ENCODE measurements at places on chromosomes 2 and 18.

DNA sequence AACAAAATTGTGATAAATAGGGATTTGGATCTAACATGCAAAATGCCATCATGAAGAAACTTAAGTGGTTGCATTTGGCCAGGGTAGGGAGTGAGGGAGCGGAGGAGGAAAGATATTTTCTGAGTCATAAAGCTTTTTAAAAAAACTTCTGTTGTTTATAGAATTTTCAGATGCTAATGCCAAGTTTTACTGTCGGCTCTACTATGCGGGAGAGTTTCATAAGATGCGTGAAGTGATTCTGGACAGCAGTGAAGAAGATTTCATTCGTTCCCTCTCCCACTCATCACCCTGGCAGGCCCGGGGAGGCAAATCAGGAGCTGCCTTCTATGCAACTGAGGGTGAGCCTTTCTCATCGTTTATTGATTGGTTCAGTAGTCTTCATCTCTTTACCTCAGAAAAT, 56.0 kb upstream of the PTH2R start:
- no peak for DNase-seq

DNA sequence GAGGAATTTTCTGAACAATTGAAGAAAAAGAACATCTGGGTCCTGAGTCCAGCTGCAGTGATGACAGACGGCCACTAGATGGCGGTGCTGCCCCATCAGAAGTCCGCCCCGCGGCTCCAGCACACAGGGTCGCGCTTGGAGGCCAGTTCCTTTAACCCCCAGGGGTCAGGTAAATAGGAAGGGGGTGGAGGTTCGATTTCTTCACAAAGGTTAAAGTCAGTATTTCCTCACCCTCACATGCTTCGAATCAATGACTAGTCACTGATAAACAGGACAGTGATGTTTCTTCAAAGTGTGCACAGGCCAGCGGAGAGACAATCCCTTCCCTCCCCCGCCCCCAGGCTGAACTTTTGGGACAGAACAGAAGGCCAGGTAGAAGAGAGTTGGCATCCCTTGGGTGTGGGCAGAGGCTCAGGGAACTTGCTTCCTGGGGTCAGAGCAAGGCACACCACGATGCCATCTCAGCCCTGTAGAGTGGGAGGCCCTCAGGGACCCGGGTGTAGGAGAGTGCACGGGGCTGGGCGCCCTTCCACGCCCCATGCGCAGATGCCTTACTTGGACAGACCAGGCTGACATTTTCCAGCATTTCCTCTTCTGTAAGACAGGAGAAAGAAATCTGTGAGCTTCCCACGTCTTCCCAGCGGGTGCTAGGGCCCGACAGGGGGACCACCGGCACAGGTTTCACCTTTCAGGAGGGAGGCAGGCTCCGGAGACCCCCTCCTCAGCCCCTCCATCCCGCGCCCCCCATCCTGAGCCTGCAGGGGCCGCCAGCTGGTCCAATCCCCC, 722 bp downstream of the APOB start:
- DNase-seq: peak; percentile 53

- DNase-seq: no peak
Observed at GRCh38 chr2:160207804-160208654, 8.0 kb upstream of the ITGB6 start.

DNA sequence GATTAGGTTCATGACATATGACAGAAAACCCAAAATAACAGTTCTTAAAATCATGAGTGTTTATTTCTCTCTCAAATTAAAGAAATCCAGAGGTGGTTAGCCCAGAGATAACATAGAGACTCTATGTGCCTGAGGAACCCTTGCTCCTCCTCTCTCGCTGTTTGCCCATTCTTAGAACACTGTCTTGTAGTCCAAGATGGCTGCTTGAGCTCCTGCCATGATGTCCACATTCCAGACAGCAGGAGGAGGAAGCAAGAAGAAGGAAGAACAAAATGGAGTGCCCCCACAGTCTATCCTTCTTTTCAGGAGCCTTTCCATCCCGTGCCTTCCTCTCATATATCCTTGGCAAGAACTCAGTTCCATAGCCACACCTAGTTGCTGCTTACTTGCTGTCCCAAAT, 13.9 kb upstream of the ST8SIA5 start:
- DNase-seq: no peak

DNA sequence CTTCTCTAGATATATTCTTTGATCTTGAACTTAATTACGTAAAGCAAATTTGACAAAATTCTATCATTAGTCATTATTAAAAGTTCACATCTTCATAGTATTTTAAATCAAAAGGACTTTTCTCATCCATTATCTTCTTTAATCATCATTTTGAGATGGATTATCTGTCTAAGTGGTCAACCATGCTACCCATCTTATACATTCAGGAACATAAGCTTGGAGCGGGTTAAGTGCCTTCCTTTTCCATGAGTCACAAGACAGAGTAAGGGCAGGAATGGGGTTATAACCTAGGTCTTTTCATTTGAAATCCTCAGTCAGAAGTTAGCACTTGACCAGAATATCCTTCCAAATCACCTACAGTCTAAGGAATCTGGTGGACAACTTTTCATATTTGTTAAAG, 297.1 kb downstream of the TCF4 start:
- DNase-seq: no peak

DNA sequence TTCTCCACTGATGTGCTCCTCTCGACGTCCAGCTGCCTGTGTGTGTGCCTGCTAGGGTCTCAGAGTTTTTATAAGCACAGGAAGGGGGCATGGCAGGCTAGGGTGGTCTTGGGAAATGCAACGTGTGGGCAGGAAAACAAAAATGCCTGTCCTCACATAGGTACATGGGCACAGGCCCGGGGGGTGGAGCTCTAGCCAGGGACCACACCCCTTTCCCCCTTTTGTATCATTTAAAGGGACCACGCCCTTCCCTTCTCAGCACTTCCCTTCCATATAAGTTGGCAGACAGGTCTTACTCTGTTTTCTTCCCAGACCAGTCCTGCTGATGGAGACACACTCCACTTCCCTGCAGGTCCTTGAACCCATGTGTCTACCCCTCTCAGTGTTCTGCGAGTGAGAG, 645.0 kb downstream of the CBLN2 start:
- DNase-seq: no peak

GRCh38 chr2:178043266-178043665, 29.3 kb downstream of the PDE11A start:
- peak; percentile 68 for DNase-seq

- peak; percentile 63 for DNase-seq
Observed at GRCh38 chr2:235238537-235238936, 255.3 kb upstream of the AGAP1 start.

DNA sequence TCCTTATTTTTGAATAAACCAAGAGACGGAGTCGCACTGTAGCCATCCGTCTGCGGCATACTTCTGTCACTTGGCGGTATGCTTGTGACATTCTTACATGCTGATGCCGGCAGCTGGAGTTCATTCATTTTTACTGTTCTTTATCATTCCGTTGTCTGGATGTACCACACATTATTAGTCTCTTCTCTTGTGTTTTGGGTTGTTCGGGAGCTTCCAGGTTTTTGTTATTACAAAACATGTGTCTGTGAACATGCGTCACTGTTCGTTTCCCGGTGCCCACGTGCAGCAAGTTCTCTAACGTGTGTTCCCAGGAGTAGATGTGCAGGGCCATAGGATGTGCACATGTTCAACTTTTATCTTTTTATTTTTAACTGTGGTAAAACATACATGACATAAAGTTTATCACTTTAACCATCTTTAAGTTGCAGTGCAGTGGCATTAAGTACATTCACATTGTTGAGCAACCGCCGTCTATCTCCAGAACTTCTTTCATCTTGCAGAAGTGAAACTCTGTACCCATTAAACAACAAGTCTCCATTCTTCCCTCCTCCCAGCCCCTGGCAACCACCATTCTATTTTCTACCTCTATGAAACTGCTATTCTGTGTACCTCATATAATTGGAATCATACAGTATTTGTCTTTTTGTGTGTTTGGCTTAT, 40.1 kb downstream of the MTCL1 start:
- no peak for DNase-seq

DNA sequence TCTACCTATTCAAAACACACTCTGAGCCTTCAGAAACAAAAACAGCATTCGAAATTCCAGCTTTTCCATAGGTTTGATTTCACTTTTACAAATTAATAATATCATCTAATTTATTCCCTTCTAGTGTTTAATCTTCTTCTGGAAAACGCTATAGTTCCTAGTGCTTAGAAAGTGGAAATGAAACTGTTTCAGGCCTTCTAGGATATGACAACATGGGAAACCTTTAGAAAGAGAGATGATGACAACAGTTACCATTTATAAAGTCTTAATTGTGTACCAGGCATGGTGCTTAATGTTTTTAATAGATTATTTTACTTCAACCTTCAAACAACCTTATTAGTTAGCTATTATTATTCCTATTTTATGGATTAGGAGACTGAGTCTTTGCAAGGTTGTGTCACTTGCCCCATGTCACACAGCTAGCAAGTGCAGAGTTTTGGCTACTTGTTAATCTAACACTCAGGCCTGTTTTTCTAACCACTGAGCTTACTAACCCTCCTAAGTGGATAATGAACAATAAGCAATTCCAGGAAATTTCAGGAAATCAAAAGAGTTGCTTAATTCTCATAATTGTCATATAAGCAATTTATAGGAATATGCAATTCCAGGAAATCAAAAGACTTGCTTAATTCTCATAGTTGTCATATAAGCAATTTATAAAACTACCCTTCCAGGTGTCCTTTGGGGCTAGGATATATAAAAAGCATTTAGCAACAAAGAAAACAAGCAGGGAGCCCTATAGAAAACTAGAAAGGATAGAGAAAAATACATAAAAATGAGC, 206.0 kb downstream of the ZNF521 start:
- no peak for DNase-seq

DNA sequence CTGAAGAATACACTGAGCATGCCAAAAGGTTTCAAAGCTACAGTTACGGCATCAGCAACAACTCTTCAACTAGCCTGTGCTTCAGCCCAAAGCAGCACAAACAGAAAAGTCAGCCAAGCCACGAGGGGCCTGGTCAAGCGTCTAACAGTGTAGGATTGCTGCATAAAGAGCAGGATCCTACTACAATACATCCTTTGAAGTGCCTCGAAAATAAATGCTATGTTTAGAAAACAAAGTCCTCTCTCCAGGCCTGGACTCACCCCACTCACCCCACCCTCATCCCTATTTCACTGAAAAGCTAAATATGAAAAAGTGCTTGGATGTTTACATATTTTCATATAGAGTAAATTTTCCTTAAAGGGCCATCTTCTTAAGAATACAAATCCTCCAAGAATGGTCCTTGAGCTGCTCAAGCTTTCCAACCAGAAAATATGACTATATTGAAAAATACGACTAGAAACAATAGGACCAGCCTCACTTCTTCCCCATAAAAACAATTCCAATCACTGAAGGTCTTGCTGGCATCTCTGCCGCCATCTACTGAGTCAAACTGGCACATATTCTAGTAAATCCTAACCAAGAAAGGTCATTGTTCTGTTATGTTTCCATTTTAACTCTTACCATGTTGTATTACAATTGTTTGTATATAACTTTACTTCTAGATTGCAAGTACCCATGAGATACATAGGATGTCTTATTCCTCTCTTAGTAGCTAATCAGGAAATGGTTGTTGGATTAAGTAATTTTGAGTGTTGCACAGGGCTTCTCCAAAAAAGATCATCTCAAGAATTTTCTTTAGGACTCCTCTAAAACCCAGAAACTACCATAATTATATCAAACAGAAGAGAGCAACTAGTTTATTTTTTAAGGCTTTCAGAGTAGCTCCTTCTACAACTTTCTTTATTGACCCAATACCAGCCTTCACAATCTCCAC, 63.6 kb downstream of the CLHC1 start:
- peak; percentile 85 for DNase-seq

- DNase-seq: no peak
Observed at GRCh38 chr2:113760400-113760799, 4.0 kb upstream of the SLC35F5 start.

DNA sequence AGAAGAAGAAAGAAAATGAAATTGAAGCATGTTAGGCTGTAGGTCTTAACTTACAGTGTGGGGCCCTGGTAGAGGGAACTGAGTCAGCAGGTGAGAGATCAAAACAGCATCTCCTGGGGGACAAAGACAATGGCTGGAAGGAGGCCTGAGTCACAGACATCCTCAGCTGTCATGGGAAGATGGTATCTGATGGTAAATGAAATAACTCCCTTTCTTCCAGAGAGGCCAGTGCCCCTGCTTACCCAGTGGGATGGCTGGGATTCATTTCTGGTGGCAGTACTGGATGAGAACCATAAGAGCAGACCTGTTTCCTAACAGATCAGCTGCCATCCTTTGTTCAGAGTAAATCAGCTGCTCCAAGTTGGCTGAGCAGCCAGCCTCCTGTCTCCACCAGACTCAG, 251.3 kb upstream of the EPAS1 start:
- DNase-seq: no peak

DNA sequence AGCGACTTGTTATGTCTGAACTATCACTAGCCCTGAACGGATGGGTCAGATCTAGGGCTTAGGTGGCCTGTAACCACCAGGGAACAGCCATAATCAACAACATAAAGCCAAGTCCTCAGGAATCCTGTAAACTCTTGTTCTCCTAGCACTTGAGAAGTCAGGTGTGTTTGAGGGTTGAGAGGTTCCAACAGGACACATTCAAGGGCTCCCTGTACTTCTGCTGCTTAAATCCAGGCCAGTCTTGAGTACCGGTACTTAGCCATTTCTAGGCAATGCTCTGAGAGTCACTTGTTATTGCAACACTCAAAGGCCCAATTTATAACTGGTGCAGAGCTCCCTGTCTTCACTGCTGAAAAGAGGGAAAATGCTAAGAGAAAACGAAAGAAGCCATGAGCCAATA, 21.6 kb upstream of the SLC40A1 start:
- DNase-seq: no peak

- no peak for DNase-seq
Observed at GRCh38 chr2:3966470-3966869, 263.1 kb downstream of the DCDC2C start.

DNA sequence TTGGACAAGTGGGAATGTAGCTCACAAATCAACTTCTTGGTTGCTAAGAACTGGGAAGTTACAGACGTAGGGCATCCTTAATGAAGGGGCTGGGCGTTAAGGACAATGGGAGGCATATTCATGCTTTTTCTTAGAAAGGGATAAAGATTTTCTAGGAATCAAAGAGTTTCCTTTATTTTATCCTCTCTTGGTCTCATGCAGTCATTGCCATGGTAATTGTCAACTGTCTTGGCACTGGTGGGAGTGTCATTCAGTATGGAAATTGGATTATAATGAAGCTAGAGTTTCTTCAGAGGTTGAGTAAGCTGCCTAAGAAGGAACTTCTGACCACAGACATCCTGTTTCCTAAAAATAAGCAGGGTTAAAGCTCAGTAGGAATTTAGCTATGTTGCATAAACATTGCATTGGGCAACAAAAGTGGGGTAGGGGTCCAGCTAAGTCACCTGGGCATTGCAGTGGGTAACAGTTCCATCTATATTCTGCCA, 114.0 kb downstream of the LYPD6B start:
- no peak for DNase-seq

- no peak for DNase-seq
Observed at GRCh38 chr2:9144046-9144445, 62.6 kb upstream of the ASAP2 start.

- no peak for DNase-seq
Observed at GRCh38 chr18:31156821-31157763, 5.6 kb downstream of the DSC1 start.

DNA sequence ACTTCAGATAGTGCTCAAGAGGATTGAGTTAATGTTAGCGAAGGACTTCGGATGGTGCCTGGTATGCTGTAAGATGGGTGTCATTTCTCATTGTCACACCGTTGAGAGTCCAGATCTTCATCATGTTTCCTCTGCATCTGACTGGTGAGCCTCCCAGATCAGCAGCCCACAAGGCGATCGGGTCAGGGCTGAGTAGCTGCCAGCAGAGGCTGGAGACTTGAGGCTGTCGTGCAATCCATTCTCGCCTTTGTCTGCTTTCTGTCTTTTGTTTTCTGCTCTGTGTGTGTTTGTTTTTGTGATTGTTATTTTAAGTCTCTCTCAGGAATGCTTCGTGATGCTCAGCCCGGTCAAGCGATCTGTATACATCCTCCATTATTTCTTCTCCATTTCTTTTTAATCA, 95.8 kb downstream of the TGOLN2 start:
- DNase-seq: no peak

Data from NCI-H1694 treated with DMSO at 0.1 percent for 48 hours (cell line).